ENCODE measurements at places on chromosomes 5 and 9. TPM values are rescaled to one million over a fixed set of nuclear protein-coding genes. Genes with fewer than 3 reads are reported as not detected.

Gene CYLC2
- total RNA-seq, result not detected

Gene HAVCR2
- 70.0 TPM for total RNA-seq

Gene DAB2IP
- total RNA-seq, result not detected

Gene ZDHHC11
- total RNA-seq, result 13.6 TPM

Gene GDNF
- total RNA-seq, result 0.38 TPM

Gene PCDHGA9
- total RNA-seq, result 0.44 TPM

Gene RANBP3L
- not detected for total RNA-seq

Gene SLC26A2
- 9.0 TPM for total RNA-seq

Gene ASPN
- total RNA-seq, result not detected

DNA sequence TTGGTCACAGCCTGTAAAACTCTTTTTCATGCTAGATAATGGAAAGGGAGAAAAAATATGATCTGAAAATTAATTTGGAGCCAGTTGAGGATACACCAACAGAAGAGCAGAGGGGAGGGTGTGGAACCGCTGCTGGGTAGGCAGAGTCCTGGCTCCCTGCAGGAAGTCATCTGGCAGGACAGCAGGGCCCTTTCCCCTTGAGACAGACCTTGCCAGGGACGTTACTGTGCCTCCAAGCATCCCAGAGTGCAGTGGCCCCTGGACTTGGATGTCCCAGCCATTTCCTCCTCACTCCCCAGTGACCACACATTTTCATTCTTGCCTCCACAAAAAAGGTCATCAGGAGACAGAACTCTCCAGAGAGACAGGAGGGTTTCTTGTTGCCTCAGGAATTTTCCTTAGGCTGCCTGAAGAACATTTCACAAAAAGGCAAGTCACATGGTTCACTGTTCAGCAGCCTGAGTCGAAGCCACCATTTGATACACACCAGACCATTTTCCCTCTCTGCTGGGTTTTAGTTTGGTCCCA lies 5.9 kb downstream of the TRPM3 start:
- no peak overlapping the region for H3K4me3 ChIP-seq
- H3K27me3 ChIP-seq, result no peaks in the 10 kb centered on the region
- DNase-seq, result no peak
- H3K4me1 ChIP-seq, result no peaks in the 10 kb centered on the region

GRCh38 chr5:61748121-61748520 lies 416.1 kb downstream of the ZSWIM6 start:
- DNase-seq, result no peak
- H3K4me3 ChIP-seq, result no peak overlapping the region
- no peaks in the 10 kb centered on the region for H3K4me1 ChIP-seq
- no peaks in the 10 kb centered on the region for H3K27me3 ChIP-seq

DNA sequence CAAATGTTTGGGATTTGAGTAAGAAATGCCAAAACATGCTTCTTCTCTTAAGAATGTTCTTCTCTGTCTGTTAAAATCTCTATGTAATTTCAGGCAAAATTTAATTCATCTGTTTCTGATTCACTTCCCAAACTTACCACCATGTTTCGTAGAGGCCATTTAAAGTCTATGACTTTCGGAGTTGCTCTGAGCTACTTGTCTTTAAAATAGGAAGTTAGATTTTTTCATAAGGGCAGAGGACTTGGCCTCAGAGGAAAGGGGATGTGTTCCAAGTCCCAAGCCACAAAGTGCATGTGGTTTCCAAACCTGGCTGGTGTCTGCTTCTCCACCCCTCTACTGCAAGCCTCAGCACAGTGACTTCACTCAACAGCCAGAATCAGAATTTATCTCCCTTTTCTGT lies 111.3 kb upstream of the ADRA1B start:
- H3K27ac ChIP-seq, result no peak overlapping the region
- no peaks in the 10 kb centered on the region for H3K36me3 ChIP-seq
- no peaks in the 10 kb centered on the region for H3K4me1 ChIP-seq
- H3K4me3 ChIP-seq, result no peak overlapping the region
- DNase-seq, result no peak

DNA sequence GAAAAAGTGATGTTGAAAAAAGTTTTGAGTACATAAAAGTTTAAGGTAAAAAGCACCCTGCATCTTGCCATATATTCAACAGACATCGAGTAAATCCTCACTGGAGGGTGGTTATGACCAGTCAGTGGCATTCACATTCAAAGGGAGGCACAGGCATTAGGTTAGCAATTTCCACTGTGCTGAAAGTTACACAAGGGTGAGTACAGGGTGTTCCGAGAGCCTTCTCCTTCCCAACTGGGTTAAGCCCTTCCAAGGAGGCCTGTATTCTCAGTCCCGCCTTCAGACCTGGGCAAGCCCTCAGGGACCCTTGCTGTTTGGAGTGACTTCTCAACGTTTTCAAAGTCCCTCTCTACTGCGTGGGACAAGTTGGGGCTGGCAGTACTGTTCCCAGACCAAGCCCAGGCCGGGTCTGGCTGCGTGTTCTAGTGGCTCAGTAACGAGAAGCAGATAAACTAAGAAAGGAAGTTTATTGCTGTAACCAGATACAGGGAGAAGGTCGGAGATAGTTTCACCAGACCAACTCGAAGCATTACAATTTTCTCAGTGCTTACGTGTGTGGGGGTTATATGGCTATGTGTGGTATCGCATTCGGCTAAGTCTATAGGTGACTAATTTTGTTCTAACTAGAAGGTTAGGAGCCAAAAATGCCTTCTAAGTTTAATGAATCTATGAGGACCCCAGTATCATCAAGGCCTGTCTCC lies 13.0 kb upstream of the SETX start:
- peaks cover 5% of the 10 kb centered on the region for H3K4me1 ChIP-seq
- H3K27me3 ChIP-seq, result peaks cover 2% of the 10 kb centered on the region
- H3K36me3 ChIP-seq, result peaks cover 4% of the 10 kb centered on the region
- no peak overlapping the region for H3K27ac ChIP-seq

GRCh38 chr5:106875591-106876297 lies 795.0 kb downstream of the EFNA5 start:
- H3K36me3 ChIP-seq, result no peaks in the 10 kb centered on the region
- DNase-seq, result peak; percentile 65
- H3K4me1 ChIP-seq, result no peaks in the 10 kb centered on the region

DNA sequence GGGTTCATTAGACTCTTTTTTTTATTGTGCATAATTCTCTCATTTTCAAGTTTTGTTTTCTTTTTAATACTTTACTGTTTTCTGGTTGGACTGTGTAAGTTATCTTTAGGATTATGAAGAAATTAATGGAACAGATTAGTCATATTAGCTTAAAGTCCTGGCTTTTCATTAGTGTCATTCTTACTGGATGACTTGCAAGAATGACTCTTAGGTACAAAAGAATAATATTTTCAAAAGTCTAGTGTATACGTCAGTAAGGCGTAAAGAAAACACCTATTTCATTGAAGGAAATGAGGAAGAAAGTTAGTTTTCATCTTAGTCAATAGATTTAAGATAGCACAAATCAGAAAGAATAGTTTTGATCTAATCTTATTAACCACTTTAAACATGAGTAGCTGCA lies 20.4 kb downstream of the UHRF2 start:
- peak overlapping the region; percentile 78 for H3K27ac ChIP-seq
- peaks cover 38% of the 10 kb centered on the region for H3K36me3 ChIP-seq
- no peak for DNase-seq
- H3K4me3 ChIP-seq, result no peak overlapping the region
- H3K4me1 ChIP-seq, result peaks cover 51% of the 10 kb centered on the region
- H3K27me3 ChIP-seq, result no peaks in the 10 kb centered on the region

- no peaks in the 10 kb centered on the region for H3K27me3 ChIP-seq
- no peak for DNase-seq
- no peaks in the 10 kb centered on the region for H3K36me3 ChIP-seq
- no peak overlapping the region for H3K4me3 ChIP-seq
- no peaks in the 10 kb centered on the region for H3K4me1 ChIP-seq
- no peak overlapping the region for H3K27ac ChIP-seq
These were observed 175.7 kb downstream of the SAXO1 start for GRCh38 chr9:18857334-18857733.

- H3K27ac ChIP-seq, result no peak overlapping the region
- no peak for DNase-seq
- no peaks in the 10 kb centered on the region for H3K4me1 ChIP-seq
These were observed 970.9 kb downstream of the EFNA5 start for GRCh38 chr5:106699796-106700195.

GRCh38 chr5:54361691-54362411 lies 51.5 kb upstream of the ARL15 start:
- H3K27ac ChIP-seq, result no peak overlapping the region
- H3K27me3 ChIP-seq, result peaks cover 20% of the 10 kb centered on the region
- no peaks in the 10 kb centered on the region for H3K4me1 ChIP-seq
- H3K4me3 ChIP-seq, result no peak overlapping the region

- H3K4me3 ChIP-seq, result no peak overlapping the region
- H3K27me3 ChIP-seq, result no peaks in the 10 kb centered on the region
- H3K4me1 ChIP-seq, result no peaks in the 10 kb centered on the region
- no peak for DNase-seq
These were observed 218.6 kb downstream of the LURAP1L start for GRCh38 chr9:12993466-12993865.

DNA sequence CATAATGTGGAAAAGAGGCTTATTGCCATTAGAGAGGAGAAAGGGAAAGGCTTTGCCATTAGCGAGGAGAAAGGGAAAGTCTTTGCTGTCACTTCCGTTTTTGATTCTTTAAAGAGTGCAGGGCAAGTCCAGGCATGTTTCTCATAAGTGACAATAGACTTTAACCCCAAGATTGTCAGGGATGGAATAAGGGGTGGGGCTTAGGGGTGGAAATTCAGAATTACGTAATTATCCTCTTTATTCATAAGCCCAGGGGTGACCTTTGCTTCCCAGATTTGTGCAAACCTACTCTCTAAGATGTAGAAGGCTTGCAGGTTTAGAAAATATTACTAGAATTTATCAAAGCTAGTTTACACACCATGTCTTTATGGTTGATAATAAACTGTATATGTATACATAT lies 2.3 kb upstream of the PLK2 start:
- peak; percentile 56 for DNase-seq
- H3K27me3 ChIP-seq, result peaks cover 19% of the 10 kb centered on the region
- H3K27ac ChIP-seq, result peak overlapping the region; percentile 20
- no peak overlapping the region for H3K4me3 ChIP-seq
- peaks cover 3% of the 10 kb centered on the region for H3K36me3 ChIP-seq
- peaks cover 26% of the 10 kb centered on the region for H3K4me1 ChIP-seq

GRCh38 chr9:8696516-8696915 lies 896.9 kb upstream of the DMAC1 start:
- no peaks in the 10 kb centered on the region for H3K4me1 ChIP-seq
- no peaks in the 10 kb centered on the region for H3K27me3 ChIP-seq
- no peak for DNase-seq
- no peak overlapping the region for H3K4me3 ChIP-seq
- H3K27ac ChIP-seq, result no peak overlapping the region
- no peaks in the 10 kb centered on the region for H3K36me3 ChIP-seq

DNA sequence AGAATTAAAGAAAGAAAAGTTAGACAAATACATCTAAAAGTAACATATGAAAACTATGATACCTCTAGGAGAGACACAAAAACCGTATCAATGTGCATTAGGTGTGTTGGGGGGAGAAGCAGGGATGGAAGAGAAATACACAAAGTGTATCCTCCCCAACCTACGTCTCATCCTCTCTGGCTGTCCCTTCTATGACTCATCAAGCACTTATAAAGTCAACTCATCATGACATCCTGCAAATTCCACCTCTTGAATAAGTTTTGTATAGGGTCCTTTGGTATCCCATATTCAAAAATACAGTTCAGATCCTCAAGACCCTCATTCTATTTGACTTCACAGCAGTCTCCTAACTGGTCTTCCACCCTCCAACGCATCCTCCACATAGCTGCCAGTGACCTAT lies 917.6 kb upstream of the DMAC1 start:
- no peaks in the 10 kb centered on the region for H3K27me3 ChIP-seq
- no peaks in the 10 kb centered on the region for H3K4me1 ChIP-seq
- no peak for DNase-seq
- H3K27ac ChIP-seq, result no peak overlapping the region
- H3K36me3 ChIP-seq, result no peaks in the 10 kb centered on the region
- no peak overlapping the region for H3K4me3 ChIP-seq

DNA sequence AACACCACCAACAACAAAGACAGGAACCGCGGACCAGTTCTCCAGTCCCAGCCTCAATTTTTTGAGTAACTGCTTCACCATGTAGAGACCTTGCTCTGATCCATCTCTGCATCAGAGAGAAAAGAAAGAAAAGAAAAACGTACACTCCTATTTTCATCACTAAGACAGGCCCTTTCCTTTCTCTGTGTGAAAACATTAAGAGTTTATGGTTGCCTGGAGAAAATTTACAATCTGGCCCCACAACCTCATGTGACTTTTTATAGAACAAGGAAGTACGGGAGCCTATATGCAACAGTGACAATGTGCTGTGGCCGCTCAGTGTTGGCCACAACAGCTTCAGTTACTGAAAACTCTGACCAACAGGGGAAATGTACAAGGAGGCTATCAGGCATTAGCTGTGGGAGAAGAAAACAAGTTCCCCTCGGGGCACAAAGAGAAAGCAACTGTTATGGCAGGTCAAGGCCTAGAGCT lies 272.9 kb upstream of the PTGER4 start:
- peak overlapping the region; percentile 99 for H3K27ac ChIP-seq
- peaks cover 77% of the 10 kb centered on the region for H3K4me1 ChIP-seq
- no peaks in the 10 kb centered on the region for H3K27me3 ChIP-seq

DNA sequence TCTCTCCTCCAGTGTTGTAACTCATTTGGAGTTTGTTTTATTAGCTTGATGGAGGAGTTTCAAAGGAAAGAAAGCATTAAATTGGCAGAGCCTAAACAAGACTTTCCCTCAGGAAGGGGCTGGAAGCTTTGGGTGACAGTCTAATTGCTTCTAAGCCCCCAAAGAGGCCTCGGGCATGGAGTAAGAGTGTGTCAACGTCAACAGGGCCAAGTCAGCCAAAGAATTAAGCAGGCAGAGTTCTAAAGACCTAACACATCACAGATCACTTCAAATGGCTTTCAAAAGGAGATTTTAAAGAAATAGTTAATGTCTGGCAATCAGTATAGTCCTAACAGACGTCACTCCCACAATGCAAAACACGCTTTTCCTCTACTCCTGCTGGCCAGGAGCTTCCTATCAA lies 234.5 kb downstream of the EFNA5 start:
- H3K4me3 ChIP-seq, result no peak overlapping the region
- H3K27me3 ChIP-seq, result peaks cover 4% of the 10 kb centered on the region

GRCh38 chr5:98519571-98519970 lies 253.9 kb upstream of the RGMB start:
- peaks cover 8% of the 10 kb centered on the region for H3K27me3 ChIP-seq
- no peak overlapping the region for H3K27ac ChIP-seq

GRCh38 chr9:93807166-93808074 lies 147.7 kb downstream of the BARX1 start:
- no peaks in the 10 kb centered on the region for H3K36me3 ChIP-seq
- DNase-seq, result peak; percentile 45
- H3K27me3 ChIP-seq, result no peaks in the 10 kb centered on the region
- no peaks in the 10 kb centered on the region for H3K4me1 ChIP-seq

- no peak overlapping the region for H3K4me3 ChIP-seq
- H3K27me3 ChIP-seq, result no peaks in the 10 kb centered on the region
- H3K27ac ChIP-seq, result no peak overlapping the region
- no peaks in the 10 kb centered on the region for H3K4me1 ChIP-seq
These were observed 1231.9 kb upstream of the C9orf72 start for GRCh38 chr9:28805197-28805596.

- peaks cover 32% of the 10 kb centered on the region for H3K36me3 ChIP-seq
- H3K27ac ChIP-seq, result peak overlapping the region; percentile 95
- H3K4me3 ChIP-seq, result peak overlapping the region; percentile 41
- no peaks in the 10 kb centered on the region for H3K27me3 ChIP-seq
- DNase-seq, result no peak
These were observed 286.1 kb downstream of the ARHGAP26 start for GRCh38 chr5:143056339-143056704.

GRCh38 chr5:175538576-175538975 lies 60.2 kb downstream of the SFXN1 start:
- DNase-seq, result no peak
- peaks cover 54% of the 10 kb centered on the region for H3K4me1 ChIP-seq
- no peak overlapping the region for H3K4me3 ChIP-seq
- H3K36me3 ChIP-seq, result peaks cover 10% of the 10 kb centered on the region

- no peak overlapping the region for H3K27ac ChIP-seq
- peaks cover 2% of the 10 kb centered on the region for H3K27me3 ChIP-seq
- no peak overlapping the region for H3K4me3 ChIP-seq
These were observed 71.3 kb downstream of the VCAN start for GRCh38 chr5:83542839-83543238.

Data from activated CD4-positive, alpha-beta T cell treated with anti-CD3 and anti-CD28 coated beads, Interleukin-2, amount 10 ng/mL, durations not matched to agents 24 days and 14 days (primary cell).